ENCODE measurements at places on chromosomes 7 and 10. TPM values are rescaled to one million over a fixed set of nuclear protein-coding genes. Genes with fewer than 3 reads are reported as not detected.

Gene CYP2C19
- not detected for total RNA-seq

Gene C10orf67
- total RNA-seq: 0.14 TPM

Gene ATOH7
- total RNA-seq: not detected

Gene CYP26C1
- under 0.01 TPM for total RNA-seq

Gene NPY4R2
- 0.28 TPM for total RNA-seq

Gene IFRD1
- total RNA-seq: 69.7 TPM

Gene TUBB8
- under 0.01 TPM for total RNA-seq

Gene MKX
- 0.57 TPM for total RNA-seq

Gene IQUB
- total RNA-seq: 0.43 TPM

Gene ITIH5
- total RNA-seq: 3.0 TPM

Gene AKR1C1
- 321 TPM for total RNA-seq

Gene NCF1
- total RNA-seq: under 0.01 TPM

Gene STEAP1
- total RNA-seq: 30.2 TPM

Gene ELN
- total RNA-seq: 4.2 TPM

Gene TSPAN33
- total RNA-seq: 1.3 TPM

Gene ERVW-1
- total RNA-seq: not detected

Gene DNAJB6
- total RNA-seq: 66.4 TPM

Gene POLR2J2
- total RNA-seq: 3.9 TPM

Gene SORCS1
- total RNA-seq: 0.14 TPM

Gene HPSE2
- total RNA-seq: under 0.01 TPM

Gene CFAP46
- 0.37 TPM for total RNA-seq

Gene OR2F2
- not detected for total RNA-seq

Gene PCDH15
- under 0.01 TPM for total RNA-seq

Gene TMEM273
- total RNA-seq: under 0.01 TPM

Gene PDE1C
- 0.92 TPM for total RNA-seq

Gene CUBN
- 0.85 TPM for total RNA-seq

Gene MRC1
- under 0.01 TPM for total RNA-seq

Gene EBF3
- total RNA-seq: 3.7 TPM

Gene NAT16
- total RNA-seq: not detected

Gene CSGALNACT2
- total RNA-seq: 27.6 TPM

Gene HMX3
- not detected for total RNA-seq

Gene LIPN
- not detected for total RNA-seq

Gene SLC18A3
- total RNA-seq: not detected

Gene FGL2
- total RNA-seq: 58.2 TPM

Gene CACNB2
- total RNA-seq: 9.0 TPM

Gene DOCK1
- 98.5 TPM for total RNA-seq

Measured in smooth muscle cell of bladder (primary cell).